ENCODE measurements at places on chromosomes 13 and 19.

DNA sequence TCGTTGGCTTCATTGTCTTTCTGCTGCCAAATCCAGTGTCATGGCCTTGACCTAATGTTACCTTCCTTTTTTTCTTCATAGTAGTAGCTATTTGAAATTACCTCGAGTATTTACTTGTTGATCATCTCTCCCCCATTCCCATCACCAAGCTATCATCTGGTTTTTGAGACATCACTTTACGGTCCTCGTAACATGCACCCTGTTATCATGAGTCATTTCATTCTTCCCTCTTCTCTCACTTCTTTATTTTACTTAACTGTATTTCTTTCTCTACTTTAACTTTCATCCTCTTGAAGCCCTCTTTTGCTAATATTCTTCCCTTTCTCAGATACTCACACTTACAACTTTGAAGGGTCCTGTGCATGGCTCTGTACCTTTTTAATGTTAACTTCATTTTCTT, 31.8 kb downstream of the TPP2 start:
- DNase-seq, result no peak

DNA sequence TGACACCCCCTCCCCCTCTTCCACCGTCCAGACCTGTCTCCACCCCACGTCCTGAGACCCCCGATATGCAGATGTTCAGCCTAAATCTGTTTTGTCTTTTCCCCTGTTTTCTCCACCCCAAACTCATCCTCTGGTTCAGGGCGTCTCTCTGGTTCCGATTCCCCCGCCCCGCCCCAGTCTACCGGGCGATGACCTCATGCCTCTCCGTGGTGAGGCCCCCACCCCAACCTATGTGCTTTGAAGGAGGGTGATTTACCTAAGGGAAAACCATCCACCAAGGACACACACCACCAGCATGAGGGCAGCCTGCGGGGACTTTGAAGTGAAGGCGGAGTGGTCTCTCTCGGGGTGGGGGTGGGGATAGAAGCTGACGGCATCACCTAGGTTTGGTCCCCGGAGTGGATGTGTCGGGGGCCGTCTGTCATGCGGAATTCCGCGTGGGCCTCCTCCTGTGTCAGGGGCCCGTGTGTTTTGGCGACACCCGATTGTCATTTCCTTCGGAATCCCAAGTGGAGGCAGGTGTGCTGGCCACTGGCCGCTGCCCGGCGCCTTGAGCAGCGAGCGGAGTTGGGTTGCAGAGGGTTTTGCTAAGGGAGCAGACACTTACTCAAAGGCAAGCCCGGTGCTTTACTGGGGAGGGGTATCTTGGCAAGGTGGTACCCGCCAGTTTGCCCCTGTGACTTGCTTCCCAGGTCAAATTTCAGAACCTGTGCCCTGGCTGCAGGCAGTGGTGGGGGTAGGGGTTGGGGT, 1.4 kb downstream of the FZR1 start:
- no peak for DNase-seq

DNA sequence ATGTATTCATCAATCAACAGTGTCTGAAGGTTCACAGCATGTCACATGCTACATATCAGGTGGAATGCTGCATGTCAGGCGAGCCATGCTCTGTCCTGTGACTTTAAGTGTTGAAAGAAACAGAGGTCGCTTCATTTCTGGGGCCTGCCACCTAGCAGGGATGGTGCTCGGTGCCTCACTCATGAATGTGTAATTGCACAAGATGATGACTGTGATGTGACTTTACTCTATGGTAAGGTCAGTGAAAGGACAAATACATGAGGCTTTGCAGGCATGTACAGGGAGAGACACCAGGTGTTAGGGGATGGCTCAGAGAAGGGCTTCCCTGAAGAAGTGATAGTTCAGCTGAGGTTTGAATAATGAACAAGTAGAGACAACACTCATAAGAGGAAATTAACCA, 66.7 kb downstream of the FRY start:
- DNase-seq, result no peak

- DNase-seq, result no peak
Measured at GRCh38 chr19:38710928-38711725, 33.1 kb downstream of the CAPN12 start.

GRCh38 chr13:53569453-53569852, 540.8 kb downstream of the OLFM4 start:
- DNase-seq, result no peak

GRCh38 chr19:1590641-1591397, 1.8 kb downstream of the MBD3 start:
- DNase-seq, result no peak

GRCh38 chr13:46181840-46182490, at the start of gene LCP1:
TSS of gene LCP1 (minus strand) at chr13:46182177. CDS start at chr13:46159662, 22,515 bp downstream.
- no peak for DNase-seq

GRCh38 chr13:99125326-99125915, 75.2 kb upstream of the UBAC2 start:
- no peak for DNase-seq

DNA sequence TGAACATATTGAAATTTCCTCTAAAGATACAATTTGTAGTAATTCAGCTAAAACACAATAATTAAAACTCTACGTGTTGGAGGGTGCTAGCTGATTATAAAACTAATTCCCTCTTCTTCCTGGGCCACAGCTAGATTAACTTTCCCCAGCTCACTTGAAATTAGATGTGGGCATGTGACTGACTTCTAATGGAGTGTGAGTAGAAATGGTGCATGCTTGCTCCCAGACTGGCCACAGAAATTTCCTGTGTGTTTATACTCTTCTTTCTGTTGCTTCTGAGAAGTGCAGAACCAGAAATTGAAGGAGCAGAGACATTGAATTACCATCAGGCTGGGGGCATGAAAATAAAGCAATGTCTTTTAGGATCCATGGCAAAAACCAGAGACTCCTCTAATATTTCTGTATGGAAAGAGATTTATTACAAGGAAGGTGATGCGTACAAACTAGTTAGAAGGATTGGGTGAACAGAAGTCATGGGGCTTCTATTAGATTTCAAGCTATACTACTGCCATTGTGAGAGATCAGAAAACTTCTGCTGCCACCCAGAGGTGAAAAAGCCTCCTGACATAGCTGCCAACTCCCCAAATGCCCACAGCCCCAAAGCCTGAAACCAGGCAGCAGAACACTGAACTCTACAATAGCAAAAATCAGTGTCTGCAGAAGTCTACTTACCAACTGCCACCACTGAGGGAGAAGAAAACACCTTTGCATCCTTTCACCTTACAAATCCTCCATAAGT, 379.2 kb upstream of the MIR17HG start:
- DNase-seq, result no peak

DNA sequence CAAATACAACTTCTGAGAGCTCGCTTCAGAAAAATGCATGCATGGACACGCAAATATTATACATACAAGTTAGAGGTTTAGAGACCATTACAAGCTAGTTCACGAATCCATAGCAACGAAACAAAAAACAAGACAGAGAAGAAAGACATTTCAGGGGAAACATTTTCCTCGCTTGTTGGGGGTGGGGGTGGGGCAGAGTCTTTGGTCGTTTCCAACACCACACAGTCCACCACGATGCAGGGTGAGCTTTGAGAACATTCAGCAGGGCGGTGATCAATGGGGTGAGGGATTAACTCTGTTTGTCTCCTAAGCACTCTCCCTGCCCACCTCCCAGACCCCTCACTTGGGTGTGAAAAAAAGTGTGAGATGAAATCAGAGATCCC, 651 bp downstream of the OXGR1 start:
- DNase-seq, result no peak

DNA sequence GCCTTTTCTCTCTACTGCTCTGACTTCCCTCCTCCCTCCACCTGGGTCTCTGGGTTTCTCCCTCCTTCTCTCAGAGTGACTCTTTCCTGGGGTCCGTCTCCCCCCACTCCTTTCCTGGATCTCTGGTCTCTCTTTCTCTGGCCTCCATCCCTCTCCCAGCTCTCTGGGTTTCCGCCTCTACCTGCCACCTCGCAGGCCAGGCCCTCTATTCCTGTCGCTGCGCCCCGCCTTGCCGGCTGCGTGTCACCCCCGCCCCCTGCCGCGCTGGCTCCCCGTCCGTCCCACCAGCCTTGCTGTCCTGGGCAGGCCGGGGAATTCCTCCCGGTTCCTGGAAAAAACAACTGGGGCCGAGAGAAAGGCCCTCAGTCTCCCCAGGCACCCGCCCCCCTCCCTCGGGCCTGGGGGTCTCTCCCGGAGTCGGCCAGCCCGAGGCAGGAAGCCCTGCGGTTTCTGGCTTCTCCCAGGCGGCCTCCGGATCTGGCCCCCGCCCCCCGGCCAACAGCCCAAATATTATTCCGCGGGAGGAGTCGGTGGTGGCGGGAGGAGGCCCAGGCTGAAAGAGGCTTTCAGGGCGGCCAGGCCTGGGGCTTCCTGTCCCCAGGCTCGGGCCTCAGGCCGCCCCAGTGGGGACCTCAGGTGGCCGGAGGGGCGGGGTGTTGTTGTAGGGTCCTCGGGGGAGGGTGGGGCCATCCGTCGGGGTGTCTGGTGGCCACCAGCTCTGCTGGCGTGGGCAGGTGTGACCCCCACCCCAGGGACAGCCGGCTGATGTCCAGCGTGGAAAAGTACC, 9.3 kb downstream of the IRF2BP1 start:
- no peak for DNase-seq

- no peak for DNase-seq
Measured at GRCh38 chr13:42970824-42971690, 21.0 kb downstream of the EPSTI1 start.

GRCh38 chr19:11251650-11252314, 10.5 kb downstream of the DOCK6 start:
- DNase-seq, result no peak

DNA sequence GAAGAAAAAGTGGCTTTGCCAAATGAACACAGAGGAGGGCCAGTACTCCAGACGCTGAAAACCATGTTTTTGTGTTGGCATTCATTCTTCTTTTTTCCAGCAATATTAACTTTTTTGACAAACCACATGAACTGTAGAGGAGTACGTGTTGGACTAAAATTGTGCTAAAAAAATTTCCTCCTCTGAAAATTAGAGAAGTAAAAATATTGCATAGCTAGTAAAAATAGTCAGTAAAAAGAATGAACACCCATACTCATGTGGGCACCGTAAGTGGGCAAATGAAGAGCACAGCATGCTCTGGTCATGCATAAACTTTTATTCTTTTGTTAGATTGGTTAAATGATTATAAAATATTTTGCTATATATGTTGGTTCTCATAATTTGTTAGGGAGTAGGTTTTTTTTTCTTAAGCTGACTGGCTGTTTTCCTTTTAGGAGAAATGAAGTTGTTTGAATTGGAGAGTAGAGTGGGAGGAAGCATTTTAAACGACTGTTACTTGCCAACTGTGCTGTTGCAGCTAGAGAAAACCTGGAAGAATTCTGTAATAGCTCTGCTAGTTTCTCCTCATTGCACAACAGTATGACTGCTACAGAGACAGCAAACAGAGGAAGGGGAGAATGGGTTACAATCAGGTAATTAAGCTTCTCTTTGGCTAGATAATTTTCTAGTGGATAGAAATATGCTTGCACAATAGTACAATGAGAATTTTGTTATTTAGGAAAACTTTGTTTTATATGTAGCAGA, 222.4 kb downstream of the KCTD12 start:
- DNase-seq, result no peak

- DNase-seq, result no peak
Measured at GRCh38 chr13:32384702-32385101, 43.2 kb downstream of the N4BP2L1 start.

DNA sequence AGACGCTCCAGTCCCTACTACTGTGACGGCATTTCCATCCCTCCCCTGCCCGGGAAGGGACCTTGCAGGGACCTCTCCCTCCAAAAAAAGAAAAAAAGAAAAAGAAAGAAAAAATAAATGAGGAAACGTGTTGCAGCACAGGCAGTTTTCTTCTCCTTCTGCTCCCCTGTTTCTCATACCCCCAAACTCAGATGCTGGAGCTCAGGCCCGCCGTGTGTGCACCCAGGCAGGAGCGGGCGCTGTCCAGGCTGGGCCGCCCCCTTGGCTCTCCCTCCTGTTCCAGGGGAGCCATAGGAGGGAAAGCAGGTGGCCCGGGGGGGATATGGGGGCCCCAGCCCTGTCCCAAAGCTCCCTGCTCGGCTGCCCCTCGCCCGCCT, 5.8 kb downstream of the YIPF2 start:
- no peak for DNase-seq

- no peak for DNase-seq
Measured at GRCh38 chr13:43388282-43389034, 365.1 kb downstream of the DNAJC15 start.

- DNase-seq, result no peak
Measured at GRCh38 chr13:100728201-100728600, 53.6 kb upstream of the TMTC4 start.

GRCh38 chr19:2603334-2603733, 99.2 kb downstream of the GNG7 start:
- DNase-seq, result peak; percentile 77

DNA sequence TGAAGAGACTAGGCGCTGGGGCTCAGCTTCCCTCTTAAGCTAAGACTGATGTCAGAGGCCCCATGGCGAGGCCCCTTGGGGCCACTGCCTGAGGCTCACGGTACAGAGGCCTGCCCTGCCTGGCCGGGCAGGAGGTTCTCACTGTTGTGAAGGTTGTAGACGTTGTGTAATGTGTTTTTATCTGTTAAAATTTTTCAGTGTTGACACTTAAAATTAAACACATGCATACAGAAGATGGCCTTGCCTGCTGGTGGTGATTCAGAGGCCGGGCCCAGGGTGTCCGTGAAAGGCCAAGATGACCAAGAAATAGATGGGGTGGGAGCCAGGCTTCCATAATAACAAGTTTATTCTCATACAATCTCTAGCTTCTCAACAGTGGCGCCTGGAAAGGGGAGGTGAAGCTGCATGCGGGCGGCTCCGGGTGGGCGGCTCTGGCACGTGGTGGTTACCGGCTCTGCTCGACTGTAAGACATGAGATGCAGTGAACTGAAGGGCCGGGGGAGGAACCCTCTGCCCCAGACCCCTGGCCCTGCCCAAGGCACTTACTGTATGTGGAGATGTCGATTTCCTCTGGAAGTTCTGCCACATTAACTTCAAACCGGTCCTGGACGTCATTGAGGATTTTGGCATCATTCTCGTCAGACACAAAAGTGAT, 10.5 kb downstream of the DDX39A start:
- no peak for DNase-seq

DNA sequence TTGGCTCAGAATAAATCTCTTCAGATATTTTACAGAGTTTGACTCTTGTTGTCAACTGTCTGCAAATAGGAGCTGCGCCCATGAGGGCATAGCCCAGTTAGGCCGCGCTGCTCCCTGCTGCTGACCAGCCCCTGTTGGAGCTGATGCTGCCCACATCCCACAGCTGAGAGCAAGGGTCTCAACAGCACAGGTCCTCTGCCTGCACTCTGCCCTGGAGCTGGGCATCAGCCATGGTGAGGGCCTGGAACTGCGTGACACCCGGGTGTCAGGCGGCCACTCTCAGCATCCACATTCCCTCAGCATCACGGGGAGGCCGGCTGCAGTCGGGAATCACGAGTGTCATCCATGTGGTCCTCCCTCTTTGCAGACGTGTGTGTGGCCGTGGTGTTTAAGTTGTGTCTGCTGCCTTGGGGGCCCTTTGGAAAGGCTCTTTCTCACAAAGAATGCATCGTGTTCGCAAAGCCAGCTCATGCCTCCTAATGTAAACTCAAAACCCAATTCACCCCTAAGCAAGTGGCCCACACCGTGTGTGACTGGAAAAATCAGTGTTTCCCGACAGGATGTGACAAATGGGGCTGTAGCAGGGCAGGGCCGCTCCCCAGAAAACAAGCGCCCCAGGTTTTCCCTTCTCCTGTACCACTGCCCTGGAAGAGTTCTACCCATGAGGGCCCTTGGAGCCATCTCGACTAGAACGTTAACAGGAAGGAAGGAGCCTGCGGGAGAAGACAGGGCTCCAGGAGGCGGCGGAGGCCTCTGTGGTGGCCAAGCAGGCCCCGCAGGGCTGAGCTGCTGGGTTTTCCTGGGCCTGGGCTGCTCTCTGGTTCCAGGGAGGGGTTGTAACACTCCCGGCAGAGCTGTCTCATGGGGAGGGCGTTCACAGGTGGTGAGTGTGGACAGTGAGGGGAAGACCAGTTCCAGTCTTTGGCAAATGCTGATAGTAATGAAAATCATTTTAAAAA, 20.3 kb downstream of the ATP11A start:
- DNase-seq, result peak; percentile 50
